ENCODE measurements at places on chromosomes 12 and 14.

DNA sequence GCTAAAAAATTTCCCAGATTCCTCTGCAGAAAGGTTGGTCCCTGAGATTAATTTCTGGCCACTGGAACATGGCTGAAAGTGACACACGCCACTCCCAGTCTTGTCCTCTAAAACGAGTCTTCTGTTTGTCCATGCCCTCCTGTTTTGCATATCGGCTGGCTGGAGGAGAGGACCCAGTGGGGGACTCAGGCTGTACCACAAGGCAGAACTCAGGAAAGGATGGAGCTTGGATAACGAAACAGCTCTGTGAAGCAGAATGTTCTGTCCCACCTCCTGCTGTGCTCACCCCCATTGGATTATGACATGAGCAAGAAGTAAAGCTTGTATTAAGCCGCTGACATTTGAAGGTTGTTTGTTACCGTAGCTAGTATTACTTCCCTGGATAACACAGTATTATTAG is 856.2 kb downstream of the BCL11B start:
- DNase-seq = no peak

GRCh38 chr14:57388067-57388466 is 2.3 kb upstream of the NAA30 start:
- no peak for DNase-seq

GRCh38 chr12:119005913-119006312 is 24.6 kb downstream of the SRRM4 start:
- DNase-seq = no peak

DNA sequence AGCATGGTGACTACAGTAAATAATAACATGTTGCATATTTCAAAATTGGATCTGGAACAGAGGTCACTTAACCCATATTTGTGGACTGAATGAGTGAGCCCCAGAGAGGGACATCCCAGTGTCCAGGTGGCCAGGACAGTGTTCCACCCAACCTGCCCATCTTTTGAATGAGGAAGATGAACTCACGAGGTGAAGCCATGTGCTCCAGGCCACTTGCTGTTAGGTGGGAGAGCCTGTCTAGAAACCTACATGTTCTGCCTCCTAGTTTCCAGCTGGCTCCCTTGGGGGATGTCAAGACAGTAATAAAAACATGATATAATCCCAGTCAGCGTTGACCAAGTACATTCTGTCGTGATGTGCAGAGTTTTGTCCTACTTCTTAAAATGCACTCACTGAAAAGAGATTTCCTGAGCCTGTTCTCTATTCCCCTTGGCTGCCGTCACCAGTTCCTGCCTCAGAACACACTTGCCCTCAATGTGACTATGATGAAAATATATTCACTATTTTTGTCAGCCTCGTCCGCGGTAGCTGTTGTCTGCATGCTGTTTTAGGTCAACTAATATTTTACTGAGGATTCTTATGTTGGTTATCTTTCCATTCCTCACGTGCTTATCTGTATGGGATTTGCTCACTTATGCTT is 25.7 kb downstream of the TSPAN9 start:
- DNase-seq = no peak

DNA sequence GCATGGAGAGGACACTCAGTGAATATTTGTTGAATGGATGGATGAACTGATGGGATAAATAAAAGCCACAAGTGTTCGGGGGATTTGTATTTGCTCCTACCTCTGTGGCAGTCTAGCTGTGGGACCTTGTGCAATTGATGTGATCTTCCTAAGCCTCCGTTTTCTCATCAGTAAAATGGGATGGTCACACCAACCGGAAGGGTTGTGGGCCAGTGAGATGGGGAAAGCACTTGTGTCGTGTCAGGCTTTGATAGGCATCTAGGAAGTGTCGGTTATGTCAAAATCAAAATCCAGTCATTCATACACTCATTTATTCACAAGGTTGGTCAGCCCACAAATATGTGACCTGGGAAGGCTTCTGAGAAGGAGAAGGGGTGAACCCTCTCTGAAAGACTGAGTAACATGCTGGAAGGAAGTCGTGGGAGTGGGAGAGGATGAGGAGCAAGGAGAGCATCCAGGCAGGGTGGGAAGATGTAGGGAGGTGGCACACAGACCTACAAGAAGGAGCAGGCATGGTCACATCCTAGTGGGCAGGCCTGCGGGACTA is 7.8 kb upstream of the SERPINA9 start:
- peak; percentile 29 for DNase-seq

DNA sequence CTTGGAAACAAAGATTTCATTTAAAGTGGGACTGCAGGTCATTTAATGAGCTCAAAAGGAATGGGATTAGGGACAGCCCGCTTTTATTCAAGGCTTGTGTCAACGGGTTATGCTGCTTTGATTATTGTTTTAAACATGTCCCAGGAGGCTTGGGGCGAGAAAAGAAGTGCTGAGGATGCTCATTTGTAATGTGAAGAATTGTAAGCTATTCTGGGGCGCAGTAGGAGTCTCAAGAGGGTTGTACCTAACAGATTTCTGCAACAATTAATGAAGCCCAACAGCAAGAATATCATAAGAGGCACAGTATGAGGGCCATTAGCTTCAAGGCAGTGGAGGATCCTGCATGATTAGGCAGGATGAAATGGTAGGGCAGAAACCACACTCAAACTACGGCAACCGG is 122.5 kb downstream of the KTN1 start:
- DNase-seq = no peak

- DNase-seq = no peak
Measured at GRCh38 chr12:123984903-123985302, 11.9 kb downstream of the ZNF664 start.

GRCh38 chr12:24913130-24913529 is 35.8 kb downstream of the BCAT1 start:
- DNase-seq = no peak

- no peak for DNase-seq
Measured at GRCh38 chr12:83856803-83857202, 1055.8 kb downstream of the SLC6A15 start.

GRCh38 chr12:51823875-51824565 is 24.5 kb downstream of the FIGNL2 start:
- peak; percentile 70 for DNase-seq

DNA sequence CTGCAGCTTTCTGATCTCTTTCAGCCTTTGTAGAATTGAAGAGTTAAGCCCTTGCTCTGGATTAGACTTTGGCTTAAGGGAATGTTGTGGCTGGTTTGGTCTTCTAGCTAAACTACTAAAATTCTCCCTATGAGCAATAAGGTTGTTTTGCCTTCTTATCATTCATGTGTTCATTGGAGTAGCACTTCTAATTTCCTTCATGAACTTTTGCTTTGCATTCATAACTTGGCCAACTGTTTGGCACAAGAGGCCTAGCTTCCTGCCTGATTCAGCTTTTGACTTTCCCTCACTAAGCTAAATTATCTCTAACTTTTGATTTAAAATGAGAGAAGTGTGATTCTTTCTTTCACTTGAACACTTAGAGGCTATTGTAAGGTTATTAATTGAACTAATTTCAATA is 384.3 kb downstream of the RAD51B start:
- DNase-seq = no peak

DNA sequence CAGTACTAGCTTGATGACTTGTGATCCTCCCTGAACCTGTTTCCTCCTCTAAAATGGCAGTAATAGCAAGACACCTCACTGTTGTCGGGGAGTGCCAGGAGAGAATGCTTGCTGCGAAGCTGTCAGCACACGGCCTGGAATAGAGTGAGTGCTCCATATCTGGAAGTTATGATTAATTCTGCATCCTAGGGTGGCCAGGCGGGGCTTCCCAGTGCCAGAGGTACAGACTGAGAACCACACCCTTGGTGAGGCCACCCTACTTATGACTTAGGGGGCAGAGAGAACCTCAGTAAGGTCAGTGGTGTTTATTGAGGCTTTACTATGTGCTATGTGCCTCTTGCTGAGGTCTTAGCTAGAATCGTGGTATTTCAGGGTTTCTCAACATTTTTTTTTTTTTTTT is 20.1 kb downstream of the MORN3 start:
- no peak for DNase-seq

DNA sequence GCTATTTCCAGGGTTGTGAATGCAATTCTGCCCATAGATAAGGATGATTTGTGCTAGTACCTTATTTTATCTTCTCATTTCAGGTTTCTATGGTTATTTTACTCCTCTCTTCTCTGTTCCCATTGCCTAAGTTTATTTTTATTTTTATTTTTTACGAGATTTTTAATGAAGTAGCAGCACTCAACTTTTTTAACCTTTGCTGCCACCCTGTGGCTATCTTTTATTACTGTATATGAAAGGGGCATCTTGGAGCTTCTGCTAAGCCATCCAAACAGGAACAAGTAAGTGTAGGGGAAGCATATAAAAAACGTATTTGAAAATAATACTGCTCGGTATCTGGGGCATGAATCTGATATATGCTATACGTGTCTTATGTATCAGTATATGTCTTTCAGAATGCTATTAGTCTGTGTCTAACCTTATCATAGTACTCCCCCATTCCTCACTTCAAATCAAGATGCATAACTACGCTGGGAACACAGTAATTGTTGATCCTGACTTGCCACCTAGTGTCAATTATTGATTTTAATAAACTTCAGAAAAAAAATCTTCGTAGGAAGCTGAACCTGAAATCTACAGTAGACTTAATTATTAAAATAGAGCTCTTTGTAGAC is 60.3 kb downstream of the KLRG1 start:
- DNase-seq = peak; percentile 11

DNA sequence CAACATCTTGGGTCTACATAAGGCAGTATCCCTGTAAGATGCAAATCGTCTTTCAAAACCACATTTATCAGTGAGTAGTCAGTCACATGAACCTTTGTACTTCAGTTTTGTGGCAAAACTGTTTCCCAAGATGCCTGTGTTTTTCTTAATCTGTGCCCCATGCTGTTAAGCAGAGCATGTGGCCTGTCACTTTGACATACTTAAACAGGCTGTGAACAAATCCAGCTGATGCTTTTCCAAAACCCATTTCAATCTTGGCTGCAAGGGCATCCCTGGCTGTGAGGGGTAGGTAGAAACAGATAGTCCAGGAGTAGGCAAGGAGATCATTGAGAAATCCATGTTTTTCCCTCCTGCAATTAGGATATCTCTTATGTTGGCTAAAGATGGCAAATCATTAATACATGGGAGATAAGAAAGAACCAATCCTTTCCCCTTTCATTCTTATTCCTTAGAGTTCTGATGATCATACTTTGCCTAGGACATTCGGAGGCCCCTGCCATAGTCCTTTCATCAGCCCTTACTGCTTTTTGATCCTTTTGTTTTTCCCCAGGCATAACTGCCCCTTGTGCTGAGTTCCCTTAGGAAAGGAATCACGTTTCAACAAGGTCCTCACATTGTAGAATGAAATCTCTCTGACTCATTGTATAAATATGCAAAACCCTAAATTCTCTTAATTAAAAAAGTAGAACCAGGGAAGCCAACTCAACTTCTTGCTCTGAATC is 121.1 kb upstream of the EEA1 start:
- peak; percentile 15 for DNase-seq

- no peak for DNase-seq
Measured at GRCh38 chr14:30129807-30130206, 202.2 kb upstream of the PRKD1 start.

GRCh38 chr12:65784289-65785015 is 39.8 kb upstream of the HMGA2 start:
- DNase-seq = no peak

GRCh38 chr12:132505105-132505851 is 15.3 kb downstream of the FBRSL1 start:
- no peak for DNase-seq

DNA sequence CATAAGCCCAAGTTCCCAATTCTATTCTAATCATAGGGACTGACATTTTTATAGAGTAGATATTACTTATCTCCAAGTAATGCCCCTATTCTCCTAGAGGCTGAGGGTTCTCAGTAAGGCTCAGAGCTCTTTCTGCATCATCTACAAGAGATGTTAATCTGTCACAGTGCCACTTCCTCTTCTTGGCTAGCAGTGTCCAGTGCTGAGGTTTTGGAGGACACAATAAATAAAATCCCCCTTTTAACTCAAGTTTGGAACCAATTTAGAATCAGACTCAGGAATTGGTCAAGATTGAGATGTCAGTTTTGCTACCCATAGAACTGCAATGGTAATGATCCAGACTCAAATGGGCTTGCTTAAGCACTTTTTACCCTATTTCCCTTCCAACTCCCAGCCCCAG is 154.1 kb upstream of the ARID2 start:
- DNase-seq = no peak

- DNase-seq = no peak
Measured at GRCh38 chr12:119727600-119728443, 59.9 kb downstream of the PRKAB1 start.

DNA sequence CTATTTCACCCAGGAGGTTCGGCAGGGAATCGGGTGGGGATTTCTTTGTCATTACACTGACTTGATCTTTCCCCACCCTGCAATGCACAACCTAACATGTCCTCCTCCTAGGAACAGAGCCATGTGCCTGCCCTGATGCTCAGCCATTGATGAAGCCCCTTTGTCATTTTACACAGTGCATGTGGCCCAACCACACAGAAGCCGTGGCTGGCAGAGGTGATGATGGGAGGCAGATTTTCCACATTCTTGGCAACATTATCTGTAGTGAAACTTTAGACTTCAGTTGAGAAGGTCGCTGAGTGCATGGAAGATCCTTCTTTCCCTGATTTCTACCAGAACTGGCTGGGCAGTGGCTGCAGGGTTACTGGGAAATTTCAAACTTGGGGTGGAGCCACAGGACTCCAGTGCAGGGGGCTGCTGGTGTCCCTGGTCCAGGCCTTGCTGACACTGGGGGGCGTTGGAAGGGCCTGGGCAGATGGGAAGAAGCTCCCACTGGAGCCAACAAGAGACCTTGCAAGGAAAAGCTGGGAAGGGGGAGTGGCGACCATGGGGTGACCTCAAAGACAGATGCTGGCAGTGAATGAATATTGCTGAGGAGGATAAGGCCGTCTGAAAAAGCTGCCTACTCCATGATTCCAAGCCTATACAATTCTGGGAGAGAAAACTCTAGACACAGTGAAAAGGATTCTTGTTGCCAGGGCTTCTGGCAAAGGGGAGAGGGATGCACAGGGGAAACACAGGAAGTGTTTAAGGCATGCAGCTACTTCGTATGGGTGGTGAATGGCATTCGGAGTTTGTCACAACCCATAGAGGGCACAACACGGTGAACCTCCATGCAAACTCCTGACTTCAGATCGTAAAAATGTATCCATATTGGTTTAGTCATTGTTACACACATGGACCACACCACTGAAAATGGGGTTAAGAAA is 41.8 kb upstream of the P2RX7 start:
- no peak for DNase-seq

DNA sequence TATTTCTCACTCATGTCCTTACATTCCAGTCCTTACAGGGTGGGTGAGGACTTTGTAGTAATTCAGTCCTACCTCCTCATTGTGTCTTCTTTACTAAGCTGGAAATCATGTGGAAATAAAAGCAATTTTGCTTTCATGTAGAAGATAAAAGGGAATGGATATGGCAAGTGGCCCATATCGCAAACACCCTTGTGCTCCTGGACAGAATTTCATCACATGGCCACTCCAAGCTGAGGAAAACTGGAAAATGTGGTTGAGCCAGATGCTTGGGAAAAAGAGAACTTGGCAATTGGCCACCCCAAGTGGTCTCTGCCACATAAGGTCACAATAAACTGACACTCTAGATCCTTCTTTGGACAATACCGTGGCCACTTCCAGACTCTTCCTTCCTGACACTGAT is 64.2 kb upstream of the IFNG-AS1 start:
- no peak for DNase-seq

All from HTR-8/SVneo (cell line).